ENCODE measurements at places on chromosomes 2 and 18.

GRCh38 chr2:149739171-149739882 lies 151.8 kb upstream of the MMADHC start:
- H3K36me3 ChIP-seq: no peaks in the 10 kb centered on the region
- no peak for DNase-seq
- no peaks in the 10 kb centered on the region for H3K27me3 ChIP-seq

DNA sequence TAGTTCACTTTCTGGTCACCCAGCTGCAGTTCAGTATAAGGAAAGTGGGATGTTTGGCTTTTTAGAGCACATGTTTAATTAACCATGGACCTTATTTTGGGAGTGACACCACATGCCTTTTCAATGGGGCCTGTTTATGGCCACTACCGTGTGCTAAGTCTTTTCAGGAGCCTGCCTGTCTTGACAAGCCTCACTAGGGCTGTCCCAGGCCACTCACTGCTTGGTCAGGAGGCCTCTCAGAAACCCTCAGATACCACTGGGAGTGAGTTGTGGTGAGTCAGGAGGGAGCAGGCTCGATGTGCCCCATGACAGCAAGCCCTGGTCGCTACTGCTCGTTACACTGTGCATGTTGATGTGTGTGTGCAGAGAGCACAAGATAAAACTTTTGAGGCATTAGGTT lies 123.0 kb downstream of the MAP4K4 start:
- no peak overlapping the region for H3K4me3 ChIP-seq
- peak; percentile 31 for DNase-seq
- H3K36me3 ChIP-seq: peaks cover 1% of the 10 kb centered on the region
- H3K27me3 ChIP-seq: no peaks in the 10 kb centered on the region
- H3K27ac ChIP-seq: no peak overlapping the region

GRCh38 chr18:6646801-6647200 lies 82.7 kb upstream of the ARHGAP28 start:
- H3K4me3 ChIP-seq: no peak overlapping the region
- no peaks in the 10 kb centered on the region for H3K4me1 ChIP-seq
- H3K27ac ChIP-seq: no peak overlapping the region
- H3K36me3 ChIP-seq: no peaks in the 10 kb centered on the region
- no peak for DNase-seq
- H3K27me3 ChIP-seq: no peaks in the 10 kb centered on the region

DNA sequence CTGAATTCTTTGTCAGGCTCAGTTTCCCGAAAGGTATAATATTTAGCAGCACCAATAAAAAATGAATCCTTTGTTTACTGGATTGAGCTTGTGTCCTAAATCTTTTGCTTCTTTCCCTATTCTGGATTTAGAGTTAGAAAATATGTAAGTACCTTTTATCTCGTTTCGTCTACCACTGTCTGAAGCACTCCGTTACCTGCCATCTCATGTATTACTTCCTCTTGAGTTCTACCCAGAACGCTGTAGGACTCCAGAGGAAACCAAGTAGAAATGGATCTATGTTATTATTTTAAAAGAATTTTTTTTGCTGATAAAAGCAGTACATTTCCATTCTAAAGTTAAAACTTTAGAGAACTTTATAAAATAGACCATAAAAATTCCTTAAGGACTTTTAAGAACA lies 13.5 kb downstream of the ANKRD12 start:
- DNase-seq: no peak
- peaks cover 81% of the 10 kb centered on the region for H3K4me1 ChIP-seq
- peaks cover 10% of the 10 kb centered on the region for H3K36me3 ChIP-seq
- peak overlapping the region; percentile 10 for H3K27ac ChIP-seq

DNA sequence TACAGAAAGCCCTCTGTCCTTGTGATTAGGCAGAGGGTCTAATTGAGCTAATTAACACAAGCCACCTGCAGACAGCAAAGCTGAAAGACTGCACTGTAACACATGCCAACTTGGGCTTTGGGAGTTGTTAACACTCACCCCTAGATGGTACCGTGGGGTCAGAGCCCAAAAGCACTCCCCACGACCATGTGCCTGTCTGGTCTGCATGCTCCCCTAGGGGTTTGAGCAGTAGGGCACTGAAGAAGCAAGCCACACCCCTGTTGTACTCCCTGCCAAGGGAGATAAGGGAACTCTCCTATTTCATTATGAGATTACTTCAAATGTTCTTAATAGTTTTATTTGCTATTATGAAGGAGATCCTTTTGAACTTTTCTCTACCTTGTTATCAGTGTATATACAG lies 560.1 kb upstream of the FSHR start:
- no peaks in the 10 kb centered on the region for H3K27me3 ChIP-seq
- DNase-seq: no peak
- H3K4me3 ChIP-seq: no peak overlapping the region

DNA sequence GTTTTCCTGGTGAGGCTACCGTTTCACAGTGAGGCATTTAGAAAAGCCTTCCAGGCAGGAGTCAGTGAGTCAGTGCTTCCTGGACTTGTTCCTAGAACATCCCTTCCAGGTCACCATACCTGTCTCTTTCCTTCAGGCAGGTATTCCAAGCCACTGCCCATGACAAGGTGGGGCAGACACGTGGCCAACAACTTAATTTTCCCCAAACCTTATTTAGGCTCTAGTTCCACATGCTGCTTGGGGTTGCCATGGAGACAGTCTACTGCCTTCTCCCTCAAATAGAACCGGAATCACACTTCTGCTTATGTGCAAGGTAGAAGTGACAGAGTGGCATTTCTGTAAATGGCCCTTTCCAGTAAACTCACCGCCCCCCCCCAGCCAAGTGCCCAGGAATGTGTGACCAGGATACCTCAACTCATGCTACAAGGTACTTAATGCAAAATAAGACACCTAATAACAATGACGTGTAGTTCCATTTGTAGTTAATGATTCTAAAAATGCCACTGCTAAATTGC lies 258.3 kb downstream of the PRKCE start:
- H3K4me1 ChIP-seq: no peaks in the 10 kb centered on the region
- no peaks in the 10 kb centered on the region for H3K27me3 ChIP-seq
- no peak overlapping the region for H3K4me3 ChIP-seq
- no peak for DNase-seq
- H3K27ac ChIP-seq: no peak overlapping the region

DNA sequence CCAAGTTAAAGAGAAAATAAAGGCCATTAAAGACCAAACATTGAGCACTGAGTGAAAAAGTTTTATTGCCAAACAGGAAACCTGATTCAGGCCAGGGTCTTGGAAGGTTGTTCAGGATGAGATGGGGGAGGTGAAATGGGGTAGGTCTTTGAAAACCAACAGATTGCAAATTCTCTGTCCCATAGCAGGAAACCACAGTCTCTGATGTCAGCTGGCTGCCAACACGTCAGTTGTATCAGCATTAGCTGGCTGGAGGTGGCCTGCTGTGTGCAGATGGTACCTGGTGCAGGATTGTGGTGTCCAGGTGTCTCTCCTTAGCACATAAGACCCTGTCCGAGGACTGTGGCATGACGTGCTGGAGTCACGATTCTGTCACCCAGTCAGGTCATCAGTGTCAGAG lies 106.3 kb downstream of the MSH2 start:
- H3K4me1 ChIP-seq: peaks cover 3% of the 10 kb centered on the region
- H3K36me3 ChIP-seq: peaks cover 3% of the 10 kb centered on the region
- H3K27ac ChIP-seq: no peak overlapping the region
- no peaks in the 10 kb centered on the region for H3K27me3 ChIP-seq

DNA sequence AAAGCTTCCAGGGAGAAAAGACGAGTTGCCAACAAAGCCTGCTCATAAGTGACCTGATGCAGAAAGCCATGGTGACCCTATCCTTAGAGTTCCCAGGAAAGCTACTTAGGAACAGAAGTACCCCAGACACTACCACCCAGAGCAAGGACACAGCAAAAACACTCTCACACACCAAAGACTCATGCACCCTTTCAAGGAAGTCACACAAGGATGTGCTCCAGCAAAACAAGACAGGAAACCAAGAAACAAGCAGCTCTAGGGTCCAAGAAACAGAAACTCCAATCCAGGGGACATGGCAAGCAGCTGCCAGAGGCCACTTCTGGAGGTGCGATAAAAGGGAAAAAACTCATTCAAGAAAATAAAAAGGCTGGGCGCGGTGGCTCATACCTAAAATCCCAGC lies 5.7 kb downstream of the KIF1A start:
- H3K36me3 ChIP-seq: no peaks in the 10 kb centered on the region
- no peak overlapping the region for H3K4me3 ChIP-seq
- peaks cover 3% of the 10 kb centered on the region for H3K4me1 ChIP-seq

DNA sequence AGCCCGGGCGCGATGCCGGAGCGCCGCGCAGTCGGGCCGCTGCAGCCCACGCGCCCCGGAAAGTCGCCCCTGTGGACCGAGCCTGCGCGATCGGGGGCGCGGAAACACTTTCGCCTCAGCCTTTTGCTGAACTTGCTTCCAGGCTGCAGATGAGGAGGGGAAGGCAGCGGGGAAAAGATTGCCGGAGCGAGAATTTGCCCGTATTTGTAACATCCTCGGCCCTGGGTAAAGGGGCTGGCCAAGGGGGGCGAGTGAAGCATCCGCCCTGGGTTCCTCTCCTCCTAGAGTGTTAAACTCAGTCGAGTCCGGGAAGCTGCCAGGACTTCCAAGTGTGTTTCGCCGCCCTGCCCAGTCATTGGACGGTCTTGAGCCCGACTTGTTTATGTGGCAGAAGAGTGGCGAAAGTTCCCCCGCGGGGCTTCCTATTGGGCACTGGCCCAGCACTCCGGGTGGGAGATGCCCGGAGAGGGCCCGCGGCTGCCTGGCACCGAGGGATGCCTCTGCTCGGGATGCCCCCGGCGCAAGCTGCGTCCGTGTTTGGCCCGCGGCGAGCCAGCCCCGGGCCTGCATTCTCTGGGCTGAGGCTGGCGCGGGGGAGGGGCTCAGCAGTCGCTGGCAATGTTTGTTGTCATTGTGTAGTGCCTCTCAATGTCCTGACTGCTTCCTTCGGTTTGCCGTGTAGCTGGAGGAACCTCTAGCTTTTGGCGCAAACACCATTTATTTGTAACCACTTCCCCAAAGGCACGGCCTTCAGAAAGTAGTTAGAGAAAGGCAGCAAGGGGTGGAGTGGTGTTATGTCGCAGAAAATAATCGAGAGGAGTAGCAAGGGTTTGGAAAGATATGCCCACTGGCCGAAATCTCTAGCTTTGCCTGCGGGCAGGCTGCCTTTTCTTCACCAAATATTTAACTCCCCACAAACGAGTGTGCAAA lies 1.1 kb downstream of the CYBRD1 start:
- no peaks in the 10 kb centered on the region for H3K36me3 ChIP-seq
- peaks cover 44% of the 10 kb centered on the region for H3K27me3 ChIP-seq
- peaks cover 12% of the 10 kb centered on the region for H3K4me1 ChIP-seq
- no peak overlapping the region for H3K27ac ChIP-seq
- DNase-seq: peak; percentile 19
- peak overlapping the region; percentile 79 for H3K4me3 ChIP-seq

DNA sequence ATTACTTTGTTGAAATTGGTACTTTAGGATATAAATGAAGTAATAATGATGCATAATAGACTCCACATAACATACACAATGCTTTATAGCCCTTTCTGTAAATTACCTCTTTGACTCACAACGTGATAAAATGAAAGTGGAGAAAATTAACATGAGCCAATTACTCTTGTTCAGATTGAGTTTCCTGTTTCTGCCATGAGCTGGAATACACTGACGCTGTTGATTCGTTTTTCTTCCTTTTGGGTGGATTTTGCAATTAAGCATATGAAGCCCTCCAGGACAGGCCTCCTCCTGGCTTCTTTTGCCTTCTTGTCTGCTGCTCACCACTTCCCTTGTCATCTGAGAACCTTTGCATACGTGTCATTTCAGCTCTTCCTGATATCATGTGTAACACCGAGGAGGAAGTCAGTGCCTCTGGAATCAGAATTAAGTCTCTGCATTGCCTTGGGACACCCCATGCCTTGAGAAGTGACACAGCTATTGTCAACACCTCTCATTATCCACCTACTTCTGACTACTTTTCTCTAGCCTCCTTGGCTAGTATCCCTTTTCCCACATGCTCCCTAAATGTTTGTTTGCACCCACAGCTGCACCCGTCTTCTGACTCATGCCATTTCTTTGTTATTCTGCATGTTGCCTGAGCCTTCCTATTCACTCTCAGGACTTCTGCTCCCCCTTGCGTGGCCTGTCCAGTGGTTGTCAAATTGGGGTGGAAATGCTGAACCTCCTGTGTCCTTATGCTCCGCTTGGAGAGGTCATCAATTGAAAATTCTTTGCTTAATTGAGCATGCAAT lies 134.1 kb downstream of the FMNL2 start:
- DNase-seq: no peak
- H3K4me1 ChIP-seq: peaks cover 9% of the 10 kb centered on the region
- no peaks in the 10 kb centered on the region for H3K36me3 ChIP-seq
- H3K27me3 ChIP-seq: peaks cover 15% of the 10 kb centered on the region

DNA sequence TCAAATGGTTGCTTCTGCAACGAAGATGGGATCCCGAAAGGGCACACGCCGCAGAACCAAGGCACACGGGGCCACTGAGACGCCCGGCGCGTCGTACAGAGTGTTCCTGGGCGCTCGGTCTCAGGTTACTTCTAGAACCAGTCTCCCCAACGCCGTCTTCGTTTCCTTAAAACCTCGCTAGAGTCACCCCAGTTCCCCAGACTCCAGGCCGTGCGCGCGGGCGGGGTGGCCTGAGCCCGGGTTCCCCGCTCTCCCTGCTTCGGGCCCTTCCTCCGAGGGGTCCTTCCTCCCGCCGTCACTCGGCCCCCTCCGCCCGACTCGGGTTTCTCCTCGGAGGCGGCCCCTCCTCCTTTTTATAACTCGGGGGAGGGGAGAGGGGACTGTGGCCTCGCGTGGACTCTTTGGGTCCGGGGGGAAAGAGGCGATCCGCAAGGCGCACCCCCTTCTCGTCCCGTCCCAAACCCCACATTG lies 774 bp upstream of the FZD7 start:
- H3K27ac ChIP-seq: no peak overlapping the region
- peaks cover 12% of the 10 kb centered on the region for H3K4me1 ChIP-seq
- H3K4me3 ChIP-seq: peak overlapping the region; percentile 78
- peaks cover 16% of the 10 kb centered on the region for H3K27me3 ChIP-seq
- no peaks in the 10 kb centered on the region for H3K36me3 ChIP-seq

GRCh38 chr18:158128-159036 lies at the start of gene USP14:
Gene USP14, plus strand, starts transcription at chr18:158557. Its CDS starts 142 bp downstream, at chr18:158699.
- H3K4me3 ChIP-seq: peak within 1 kb of the TSS; percentile 85
- H3K27me3 ChIP-seq: no peaks in the 10 kb centered on the region
- peak within 1 kb of the TSS; percentile 92 for H3K27ac ChIP-seq
- H3K4me1 ChIP-seq: peaks cover 37% of the 10 kb centered on the region

- H3K36me3 ChIP-seq: peaks cover 10% of the 10 kb centered on the region
- DNase-seq: no peak
- no peak overlapping the region for H3K27ac ChIP-seq
- no peaks in the 10 kb centered on the region for H3K27me3 ChIP-seq
- no peak overlapping the region for H3K4me3 ChIP-seq
These were observed 286.7 kb downstream of the EXOC6B start for GRCh38 chr2:72539071-72539552.

GRCh38 chr18:77234504-77235365 lies 14.9 kb upstream of the GALR1 start:
- DNase-seq: no peak
- H3K27me3 ChIP-seq: peaks cover 5% of the 10 kb centered on the region
- H3K36me3 ChIP-seq: peaks cover 2% of the 10 kb centered on the region
- no peaks in the 10 kb centered on the region for H3K4me1 ChIP-seq
- no peak overlapping the region for H3K27ac ChIP-seq
- H3K4me3 ChIP-seq: no peak overlapping the region

DNA sequence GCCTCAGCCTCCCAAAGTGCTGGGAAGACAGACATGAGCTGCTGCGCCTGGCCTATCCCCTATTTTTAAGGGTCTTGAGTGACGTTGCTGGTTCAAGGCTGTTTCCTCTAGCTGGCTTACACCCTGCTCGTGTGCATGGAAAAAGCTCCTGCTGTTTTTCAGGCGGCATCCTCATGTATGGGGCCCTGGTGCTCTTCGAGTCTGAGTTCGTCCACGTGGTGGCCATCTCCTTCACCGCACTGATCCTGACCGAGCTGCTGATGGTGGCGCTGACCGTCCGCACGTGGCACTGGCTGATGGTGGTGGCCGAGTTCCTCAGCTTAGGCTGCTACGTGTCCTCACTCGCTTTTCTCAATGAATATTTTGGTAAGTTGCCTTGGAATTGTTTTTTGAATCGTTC lies 22.0 kb upstream of the NFATC1 start:
- peaks cover 2% of the 10 kb centered on the region for H3K36me3 ChIP-seq
- DNase-seq: no peak
- peaks cover 15% of the 10 kb centered on the region for H3K4me1 ChIP-seq
- no peak overlapping the region for H3K27ac ChIP-seq
- H3K4me3 ChIP-seq: no peak overlapping the region

Data from activated naive CD4-positive, alpha-beta T cell treated with anti-CD3 and anti-CD28 coated beads for 36 hours (primary cell).